ENCODE measurements at places on chromosomes 3 and 15.
A peak's percentile ranks its signal among the peaks of the same experiment; 100 is the strongest.

GRCh38 chr3:174170248-174170647 lies 688.9 kb upstream of the NAALADL2 start:
- DNase-seq, result peak; percentile 51

DNA sequence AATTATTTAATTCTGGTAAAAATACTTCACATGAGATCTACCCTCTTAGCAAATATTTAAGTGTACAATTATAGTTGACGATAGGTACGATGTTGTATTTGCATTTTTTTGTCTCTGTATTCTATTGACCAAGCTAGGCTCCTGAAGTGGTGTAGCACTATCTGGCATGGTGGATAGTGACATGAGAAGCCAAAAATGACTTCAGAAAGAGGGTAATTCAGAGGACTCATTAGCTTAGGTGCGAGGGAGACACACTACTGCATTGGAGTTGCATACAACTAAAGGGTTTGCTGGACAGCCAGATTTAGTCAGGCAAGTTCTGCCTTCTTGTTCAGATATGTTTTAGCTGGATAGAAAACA lies 50.6 kb downstream of the KBTBD8 start:
- DNase-seq, result peak; percentile 58

GRCh38 chr15:96374499-96374898 lies 44.0 kb downstream of the NR2F2 start:
- no peak for DNase-seq

GRCh38 chr15:99434506-99435112 lies 131.2 kb upstream of the MEF2A start:
- DNase-seq, result no peak

DNA sequence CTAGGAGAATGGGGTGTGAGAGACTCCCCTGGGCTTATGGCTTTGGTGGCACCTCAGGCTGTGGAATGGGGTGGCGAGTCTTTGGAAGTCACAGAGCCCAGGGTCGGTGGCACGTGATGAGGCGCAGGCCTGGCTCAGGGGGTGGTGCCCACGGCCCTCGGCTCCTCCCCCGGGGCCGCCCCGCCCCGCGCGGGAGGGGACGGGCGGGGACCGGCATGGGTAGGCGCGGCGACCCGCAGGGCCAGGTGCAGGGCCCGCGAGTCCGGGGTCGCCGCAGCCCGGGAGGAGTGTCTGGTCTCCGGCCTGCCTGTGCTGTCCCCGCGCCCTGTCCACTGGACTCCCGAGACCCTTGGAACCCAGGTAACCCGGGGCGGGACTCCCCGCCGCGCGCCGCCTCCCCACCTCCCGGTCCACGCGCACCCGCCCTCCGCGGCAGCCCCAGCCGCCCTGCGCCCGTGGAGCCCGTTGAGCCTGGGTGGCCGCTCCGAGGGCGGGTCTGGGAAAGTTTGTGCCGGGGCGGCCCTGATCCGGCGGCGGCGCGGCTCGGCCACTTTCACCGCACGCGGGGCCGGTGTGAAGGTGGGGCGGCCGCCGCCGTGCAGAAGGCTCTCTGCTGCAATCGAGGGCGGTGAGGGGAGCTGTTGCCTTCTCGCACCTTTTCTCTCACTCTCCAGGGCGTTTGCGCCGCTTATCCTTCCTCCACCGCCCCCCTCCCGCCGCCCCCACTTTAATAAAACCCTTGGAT lies at the start of gene PAQR5:
Gene PAQR5, plus strand, starts transcription at position 216 of the 745 bp plus-strand sequence. CDS start 61,169 bp downstream, outside the sequence.
- DNase-seq, result peak; percentile 50

GRCh38 chr3:115102046-115102445 lies 45.0 kb downstream of the ZBTB20 start:
- no peak for DNase-seq

DNA sequence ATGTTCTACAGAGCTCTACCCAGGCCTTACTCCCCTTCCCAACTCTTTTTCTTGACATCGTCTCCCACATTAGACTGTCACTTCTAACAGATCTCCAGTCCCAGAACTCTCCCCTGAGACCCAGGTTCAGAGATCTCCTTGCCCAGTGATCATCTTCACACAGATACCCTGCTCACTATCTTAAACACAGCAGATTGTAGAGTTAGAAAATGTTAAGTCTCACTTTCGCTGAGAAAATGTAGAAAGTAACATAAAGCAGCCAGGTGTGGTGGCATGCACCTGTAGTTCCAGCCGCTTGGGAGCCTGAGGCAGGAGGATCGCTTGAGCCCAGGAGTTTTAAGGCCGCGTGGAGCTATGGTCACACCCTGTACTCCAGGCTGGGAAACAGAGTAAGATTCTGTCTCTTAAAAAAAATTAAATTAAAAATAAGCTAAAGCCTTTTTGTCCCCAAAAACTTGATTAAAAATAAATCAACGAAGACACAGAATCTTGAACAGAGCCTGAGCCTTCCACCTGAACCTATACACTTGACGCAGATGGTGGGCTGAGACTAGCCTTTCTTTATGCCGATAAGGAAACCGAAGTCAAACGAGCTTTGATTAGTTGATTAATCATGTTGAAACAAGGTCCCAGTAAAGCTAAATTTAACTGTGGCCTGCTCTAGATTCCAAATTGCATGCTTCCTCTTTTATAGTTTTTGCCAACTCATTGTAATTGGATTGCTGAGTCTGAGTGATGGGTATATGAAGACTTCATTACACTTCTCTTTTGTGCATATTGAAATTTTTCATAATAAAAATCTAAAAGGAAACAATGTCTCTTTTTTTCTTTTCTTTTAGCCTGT lies 31.3 kb upstream of the BLM start:
- DNase-seq, result no peak

GRCh38 chr15:36653851-36654250 lies 74.4 kb downstream of the CDIN1 start:
- peak; percentile 8 for DNase-seq

- no peak for DNase-seq
Measured at GRCh38 chr3:35969406-35969805, 330.1 kb downstream of the ARPP21 start.

- no peak for DNase-seq
Measured at GRCh38 chr15:60035344-60035743, 31.2 kb downstream of the FOXB1 start.

GRCh38 chr3:66797889-66798560 lies 200.1 kb upstream of the KBTBD8 start:
- DNase-seq, result no peak

GRCh38 chr3:132245552-132246142 lies 71.6 kb upstream of the ACP3 start:
- DNase-seq, result no peak
